ENCODE measurements at places on chromosomes 16 and 17.

- DNase-seq: no peak
Measured at GRCh38 chr16:55543472-55543871, 23.0 kb upstream of the CAPNS2 start.

DNA sequence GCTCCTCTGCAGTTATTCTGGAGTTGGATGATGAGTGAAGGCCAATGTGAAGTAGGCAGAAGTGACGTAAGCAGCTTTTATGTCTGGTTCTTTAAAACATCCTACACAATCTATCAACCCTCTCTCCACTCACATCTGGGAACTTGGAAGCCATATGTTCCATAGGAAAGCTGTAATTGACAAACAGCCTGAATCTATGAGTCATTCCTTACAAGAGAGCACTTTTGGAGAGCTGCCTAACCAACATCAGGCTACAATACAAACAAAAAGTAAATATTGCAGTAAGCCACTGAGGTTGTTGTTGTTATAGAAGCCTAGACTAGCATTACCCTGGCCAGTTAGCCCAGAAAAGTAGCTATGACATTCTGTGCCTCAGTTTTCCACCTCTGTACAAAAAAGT, 5.9 kb downstream of the CCL7 start:
- no peak for DNase-seq

DNA sequence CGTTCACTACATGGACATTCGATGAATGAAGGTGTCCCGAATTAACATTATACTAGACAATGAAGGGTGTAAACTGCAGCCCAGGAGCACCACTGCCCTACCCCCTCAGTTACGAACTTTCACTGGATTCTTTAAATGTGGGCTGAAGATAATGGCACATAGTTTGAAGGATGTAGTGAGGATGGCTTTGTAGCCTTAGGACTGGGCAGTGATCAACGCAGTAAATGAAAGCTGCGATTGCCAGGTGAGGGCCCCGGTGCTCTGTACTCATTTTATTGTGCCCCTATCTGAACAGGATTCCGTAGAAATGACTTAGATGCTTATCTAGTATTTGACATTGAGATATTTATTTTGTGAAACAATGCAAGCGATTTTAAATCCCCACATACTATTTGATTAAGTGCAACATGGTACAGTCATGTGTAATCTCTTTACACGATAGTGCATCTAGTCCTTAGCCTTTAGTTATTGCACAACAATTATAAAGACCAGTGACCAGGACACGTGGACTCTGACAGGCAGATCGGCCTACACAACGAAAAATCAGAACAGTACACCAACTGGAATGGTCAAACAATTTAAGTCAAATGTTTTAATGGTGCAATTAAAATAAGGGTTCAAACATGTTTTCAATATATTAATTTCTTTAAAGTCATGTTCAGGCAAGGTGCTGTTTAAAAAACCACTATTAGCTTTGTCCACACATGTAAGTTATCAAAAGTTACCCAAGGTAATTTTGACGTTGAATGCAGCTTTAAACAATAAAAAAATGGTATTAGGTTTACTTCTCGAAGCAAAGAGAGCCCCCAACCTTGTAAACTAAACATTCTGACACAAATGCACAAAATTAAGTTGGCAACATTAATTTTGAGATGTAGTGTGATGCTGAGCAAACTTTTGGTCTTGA, 17.4 kb upstream of the ERN1 start:
- DNase-seq: no peak

DNA sequence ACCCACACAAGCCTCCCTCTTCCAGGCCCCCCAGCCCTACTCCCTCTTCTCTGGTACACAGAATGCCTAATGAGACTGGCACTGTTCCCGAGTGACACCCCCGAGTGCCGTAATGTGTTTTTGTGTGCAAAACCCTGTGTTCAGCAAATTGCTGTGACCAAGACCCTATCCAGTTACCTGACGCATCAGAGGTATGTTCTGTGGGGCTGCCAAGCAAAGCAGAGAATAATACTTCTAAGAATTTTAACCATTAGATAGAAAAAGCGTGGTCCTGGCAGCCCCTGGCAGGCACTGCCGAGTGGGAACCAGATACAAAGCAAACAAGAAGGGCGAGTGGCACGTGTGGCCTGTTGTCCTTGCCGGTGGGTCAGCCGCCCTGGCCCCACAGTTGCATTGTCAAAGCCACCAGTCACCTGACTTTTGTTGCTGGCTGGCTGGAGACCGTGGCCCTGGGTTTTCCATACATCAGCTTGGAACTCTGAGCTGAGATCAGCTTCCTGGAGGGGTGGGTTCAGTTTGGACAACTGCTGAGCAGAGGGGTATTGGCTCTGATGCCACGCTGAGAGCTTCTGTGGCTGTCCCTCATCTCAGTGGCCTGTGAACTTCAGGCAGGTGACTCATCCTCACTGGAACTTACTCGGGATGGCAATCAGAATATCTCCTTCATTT, 69.1 kb upstream of the BRD7 start:
- no peak for DNase-seq

- no peak for DNase-seq
Measured at GRCh38 chr17:76076765-76077583, 2.0 kb upstream of the ZACN start.

- no peak for DNase-seq
Measured at GRCh38 chr17:39187152-39187830, 10.2 kb downstream of the CACNB1 start.

DNA sequence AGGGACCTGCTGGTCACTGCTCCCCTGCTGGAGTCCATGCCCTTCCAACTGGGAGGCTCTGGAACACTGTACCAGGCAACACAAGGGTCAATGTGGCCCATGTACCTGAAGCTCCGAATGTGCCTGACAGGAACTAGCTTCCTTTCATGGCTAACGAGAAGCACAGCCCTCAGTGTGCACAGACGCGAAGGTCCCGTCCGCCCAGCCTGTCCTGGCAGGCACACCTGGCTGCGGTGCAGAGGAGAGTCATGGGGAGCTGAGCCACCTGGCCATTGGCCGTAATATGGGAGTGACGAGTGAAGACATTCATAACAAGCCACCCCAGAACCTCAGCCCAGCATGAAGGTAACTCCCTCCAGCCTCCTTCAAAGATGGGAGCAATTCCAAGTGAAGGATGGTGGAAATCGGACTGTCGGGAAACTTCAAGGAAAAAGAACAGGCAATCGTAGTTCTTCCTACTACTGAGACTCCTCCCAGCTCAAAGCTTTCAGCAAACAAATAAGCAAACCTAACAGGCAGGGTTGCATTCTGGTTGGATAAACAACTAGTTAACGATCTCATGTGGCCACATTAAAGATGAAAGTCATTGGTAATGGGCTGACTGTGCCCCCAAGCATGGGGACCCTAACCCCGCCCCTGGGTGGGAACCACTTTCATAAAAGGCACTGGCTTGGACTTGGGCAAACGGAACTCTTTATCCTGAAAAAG, 13.2 kb downstream of the TMEM11 start:
- DNase-seq: no peak

GRCh38 chr16:49620869-49621240, 235.1 kb downstream of the ZNF423 start:
- no peak for DNase-seq

GRCh38 chr17:48483004-48483403, 47.8 kb downstream of the HOXB1 start:
- DNase-seq: no peak

DNA sequence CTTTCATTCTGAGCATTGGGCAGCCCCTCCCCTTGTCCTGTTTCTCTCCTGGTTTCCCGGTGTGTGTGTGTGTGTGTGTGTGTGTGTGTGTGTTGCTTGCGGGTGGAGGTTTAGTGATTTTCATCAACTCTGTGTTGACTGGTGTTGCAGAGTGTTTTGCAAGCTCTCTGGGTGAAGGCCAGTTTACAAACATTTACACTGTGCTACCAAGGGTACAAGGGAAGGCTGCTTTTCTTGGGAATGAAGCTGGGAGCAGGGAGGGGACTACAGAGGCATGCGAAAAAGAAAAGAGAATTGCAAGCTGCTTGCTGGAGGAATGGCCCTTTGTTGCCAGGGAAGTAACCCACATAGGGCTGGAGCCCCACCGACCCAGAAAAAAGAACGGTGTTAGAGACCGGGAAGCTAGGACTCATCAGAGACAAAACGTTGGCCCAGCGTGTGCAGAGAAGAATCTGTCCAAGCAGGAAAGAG, 29.6 kb downstream of the HS3ST3B1 start:
- no peak for DNase-seq

GRCh38 chr17:69547947-69548346, 133.4 kb downstream of the MAP2K6 start:
- no peak for DNase-seq

DNA sequence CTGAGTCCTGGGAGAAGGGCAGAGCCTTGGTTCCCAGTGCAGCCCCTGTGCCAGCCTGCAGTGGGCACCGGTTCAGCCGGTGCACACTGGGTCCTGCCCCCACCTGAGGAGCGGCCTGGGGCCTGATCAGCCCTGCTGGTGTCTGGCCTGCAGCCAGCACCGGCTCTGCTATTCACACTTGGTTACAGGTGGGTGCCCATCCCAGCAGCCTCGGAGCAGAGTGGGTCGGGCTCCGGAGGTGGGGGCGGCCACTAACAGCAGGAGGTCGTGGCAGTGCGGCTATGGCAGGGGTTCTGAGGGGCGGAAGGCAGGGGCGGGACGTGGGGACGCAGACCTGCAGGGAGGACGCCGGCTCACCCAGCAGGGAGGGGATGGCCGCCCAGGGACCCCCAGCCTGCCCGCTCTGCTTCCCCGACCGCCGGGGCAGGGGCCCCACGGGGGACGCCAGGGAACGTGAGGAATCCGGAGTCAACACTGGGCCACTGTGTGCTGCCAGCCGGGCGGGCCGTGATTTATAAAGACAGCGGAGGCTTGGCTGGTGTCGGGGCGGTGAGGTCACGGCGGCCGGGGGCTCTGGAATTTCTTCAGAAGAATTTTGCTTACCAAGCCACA, 20.3 kb downstream of the METRNL start:
- no peak for DNase-seq

DNA sequence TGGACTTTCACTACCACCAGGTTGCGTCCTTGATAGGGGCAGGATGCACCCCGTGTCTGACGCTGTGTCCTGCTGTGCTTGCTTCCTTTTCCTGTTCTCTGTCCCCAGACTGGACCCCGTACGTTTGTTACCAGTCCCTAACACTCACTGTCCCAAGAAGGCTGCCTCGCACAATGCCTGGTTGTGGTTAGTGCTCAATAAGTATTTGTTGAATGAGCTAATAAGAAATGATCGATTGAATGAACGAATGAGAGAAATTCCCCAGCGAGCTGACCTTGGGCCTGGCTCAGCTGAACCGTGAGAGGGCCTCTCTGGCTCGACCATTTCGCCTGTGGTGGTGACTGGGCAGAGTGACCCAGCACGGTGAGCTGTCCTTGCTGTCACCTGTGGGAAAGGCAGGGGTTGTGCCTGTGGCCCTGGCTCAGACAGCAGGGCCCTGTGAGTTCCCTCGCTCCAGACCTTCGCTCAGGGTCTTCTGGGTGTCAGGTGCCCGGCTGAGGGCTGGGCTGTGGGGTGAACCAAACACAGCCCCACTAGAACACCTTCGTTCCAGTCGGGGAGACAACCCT, 20.9 kb downstream of the CMIP start:
- DNase-seq: no peak

GRCh38 chr16:50457423-50457822, 88.6 kb upstream of the BRD7 start:
- no peak for DNase-seq

- DNase-seq: no peak
Measured at GRCh38 chr16:10923146-10923649, 19.1 kb downstream of the DEXI start.

DNA sequence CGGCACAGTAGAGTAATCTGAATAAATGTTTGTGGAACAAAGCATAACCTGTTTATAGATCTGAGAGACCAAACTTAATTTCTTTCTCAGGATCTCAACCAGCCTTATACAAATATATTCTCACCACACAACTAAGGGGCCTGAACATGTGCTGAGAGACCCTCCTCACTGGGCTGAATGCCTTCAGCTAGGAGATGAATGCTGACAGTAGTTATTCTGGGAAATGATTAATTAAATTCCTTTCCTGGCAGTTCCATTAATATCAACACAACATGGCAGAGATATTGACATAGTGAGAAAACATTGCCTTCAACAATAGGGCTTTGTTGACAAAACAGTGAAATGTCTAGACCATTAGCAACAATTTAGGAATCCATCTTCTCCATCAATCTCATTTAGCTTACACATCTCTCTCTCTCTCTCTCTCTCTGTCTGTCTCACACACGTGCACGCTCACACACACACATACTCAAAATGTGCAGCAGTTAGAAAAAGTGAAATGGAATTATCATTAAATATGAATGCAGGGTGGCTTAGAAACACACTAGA, 780.8 kb upstream of the CDH8 start:
- DNase-seq: no peak

GRCh38 chr17:78144147-78144719, 2.0 kb upstream of the C17orf99 start:
- no peak for DNase-seq

DNA sequence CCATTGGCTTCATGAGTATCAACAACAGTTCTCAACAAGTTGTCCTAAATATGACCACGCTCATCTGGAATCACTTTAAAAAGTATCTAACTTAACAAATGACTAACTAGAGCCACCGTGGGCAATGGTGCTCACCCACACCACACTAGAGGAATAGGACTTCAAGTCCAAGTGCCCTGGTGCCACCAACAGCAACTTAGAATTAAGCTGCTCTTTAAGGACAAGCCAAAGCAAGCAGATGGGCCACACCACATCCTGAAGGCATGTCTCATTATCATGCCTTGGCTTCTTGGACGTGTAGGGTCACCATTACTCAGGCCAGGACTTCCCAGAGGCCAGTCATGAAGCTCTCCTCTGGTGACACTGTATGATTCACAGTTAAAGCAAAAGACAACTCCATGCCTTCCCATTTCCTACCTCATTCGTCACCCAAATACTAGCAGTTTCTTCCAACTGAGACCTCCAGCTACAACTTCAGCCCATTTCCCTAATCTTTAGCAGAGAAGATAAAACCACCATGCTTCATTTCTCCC, 9.4 kb upstream of the SLC6A4 start:
- DNase-seq: no peak

DNA sequence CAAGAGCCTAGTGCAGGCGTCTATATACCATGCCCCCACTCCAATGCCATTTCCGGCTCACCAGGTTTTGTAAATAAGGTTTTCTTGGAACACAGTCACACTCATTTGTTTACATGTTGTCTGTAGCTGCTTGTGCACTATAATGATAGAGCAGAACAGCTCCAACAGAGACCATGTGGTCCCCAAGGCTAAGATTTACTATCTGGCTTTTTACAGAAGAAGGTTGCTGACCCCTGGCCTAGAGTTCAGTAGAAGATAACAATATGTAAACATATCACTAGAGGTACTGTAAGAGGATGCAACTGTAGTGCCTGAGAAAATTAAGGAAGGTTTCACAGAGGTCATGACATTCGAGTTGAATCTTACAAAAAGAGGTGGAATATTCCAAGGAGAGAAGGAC, 66.3 kb downstream of the CACNG1 start:
- no peak for DNase-seq

- DNase-seq: no peak
Measured at GRCh38 chr16:69566981-69567680, 1.4 kb downstream of the NFAT5 start.

GRCh38 chr16:68232335-68232734, 3.6 kb downstream of the ESRP2 start:
- DNase-seq: no peak

GRCh38 chr16:64159976-64160375, 961.9 kb downstream of the CDH11 start:
- no peak for DNase-seq
